ENCODE measurements at places on chromosomes 12 and 14.

GRCh38 chr12:12797794-12798152 lies 12.3 kb downstream of the APOLD1 start:
- H3K27ac ChIP-seq, result no peak overlapping the region
- no peak for DNase-seq
- no peaks in the 10 kb centered on the region for H3K4me1 ChIP-seq

DNA sequence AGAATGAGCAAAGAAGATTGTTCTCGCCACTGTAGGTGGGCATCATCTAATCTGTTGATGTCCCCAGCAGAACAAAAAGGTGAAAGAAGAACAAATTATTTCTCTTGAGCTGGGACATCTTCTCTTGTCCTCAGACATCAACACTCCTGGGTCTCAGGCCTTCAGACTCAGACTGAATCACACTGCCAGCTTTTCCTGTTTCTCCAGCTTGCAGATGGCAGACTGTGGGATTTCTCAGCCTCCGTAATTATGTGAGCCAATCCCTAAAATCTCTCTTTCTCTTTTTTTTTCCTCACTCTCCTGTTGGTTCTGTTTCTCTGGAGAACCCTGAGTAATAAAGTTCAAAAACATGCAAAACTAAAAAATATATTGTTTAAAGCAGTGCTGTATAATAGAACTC lies 3.7 kb upstream of the TMPRSS12 start:
- no peaks in the 10 kb centered on the region for H3K4me1 ChIP-seq
- H3K27ac ChIP-seq, result no peak overlapping the region

- no peaks in the 10 kb centered on the region for H3K4me1 ChIP-seq
- no peak overlapping the region for H3K27ac ChIP-seq
- no peaks in the 10 kb centered on the region for H3K36me3 ChIP-seq
- DNase-seq, result no peak
Measured at GRCh38 chr12:32891956-32892355, 4.6 kb downstream of the PKP2 start.

GRCh38 chr14:70663707-70664179 lies 22.0 kb downstream of the TTC9 start:
- H3K27me3 ChIP-seq, result peaks cover 2% of the 10 kb centered on the region
- peak overlapping the region; percentile 53 for H3K27ac ChIP-seq
- DNase-seq, result peak; percentile 44
- H3K4me1 ChIP-seq, result peaks cover 12% of the 10 kb centered on the region
- H3K4me3 ChIP-seq, result no peak overlapping the region
- H3K36me3 ChIP-seq, result no peaks in the 10 kb centered on the region

- H3K27ac ChIP-seq, result no peak overlapping the region
- no peaks in the 10 kb centered on the region for H3K4me1 ChIP-seq
- H3K27me3 ChIP-seq, result no peaks in the 10 kb centered on the region
- H3K36me3 ChIP-seq, result no peaks in the 10 kb centered on the region
- H3K4me3 ChIP-seq, result no peak overlapping the region
- peak; percentile 33 for DNase-seq
Measured at GRCh38 chr14:60266021-60266937, 17.3 kb downstream of the PPM1A start.

GRCh38 chr12:30999723-31000122 lies 73.2 kb downstream of the TSPAN11 start:
- H3K27me3 ChIP-seq, result no peaks in the 10 kb centered on the region
- H3K27ac ChIP-seq, result no peak overlapping the region
- no peak for DNase-seq
- no peaks in the 10 kb centered on the region for H3K4me1 ChIP-seq
- H3K36me3 ChIP-seq, result no peaks in the 10 kb centered on the region
- no peak overlapping the region for H3K4me3 ChIP-seq

All from fibroblast of lung (primary cell).